Mesendoderm (in vitro differentiated cells): ENCODE measurements at places on chromosomes 5 and 9.

- H3K4me1 ChIP-seq: no peaks in the 10 kb centered on the region
- no peak overlapping the region for H3K4me3 ChIP-seq
- DNase-seq: no peak
- no peak overlapping the region for H3K27ac ChIP-seq
- no peaks in the 10 kb centered on the region for H3K27me3 ChIP-seq
- no peaks in the 10 kb centered on the region for H3K36me3 ChIP-seq
Measured at GRCh38 chr5:170611449-170612090, 107.8 kb downstream of the KCNIP1 start.

DNA sequence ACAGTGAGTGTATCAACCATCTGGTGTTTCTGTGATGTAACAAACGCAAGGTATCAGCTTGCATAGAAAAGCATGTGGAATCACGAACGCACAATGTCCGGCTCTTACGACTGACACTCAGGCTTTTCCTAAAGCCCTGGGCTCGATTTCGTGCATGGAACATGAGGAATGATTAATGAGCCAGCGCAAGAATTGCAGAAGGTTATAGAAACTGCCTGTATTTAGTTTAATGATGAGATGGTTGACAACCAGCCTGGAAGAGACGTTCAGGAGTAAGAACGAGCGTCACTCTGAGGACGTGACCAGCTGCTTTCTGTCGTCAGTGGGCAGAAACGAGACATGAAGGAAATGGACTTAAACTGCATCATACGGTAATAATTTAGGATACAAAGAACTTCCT, 497.6 kb downstream of the IRX1 start:
- no peak for DNase-seq
- H3K36me3 ChIP-seq: no peaks in the 10 kb centered on the region
- H3K4me1 ChIP-seq: no peaks in the 10 kb centered on the region
- H3K27ac ChIP-seq: no peak overlapping the region
- no peak overlapping the region for H3K4me3 ChIP-seq

DNA sequence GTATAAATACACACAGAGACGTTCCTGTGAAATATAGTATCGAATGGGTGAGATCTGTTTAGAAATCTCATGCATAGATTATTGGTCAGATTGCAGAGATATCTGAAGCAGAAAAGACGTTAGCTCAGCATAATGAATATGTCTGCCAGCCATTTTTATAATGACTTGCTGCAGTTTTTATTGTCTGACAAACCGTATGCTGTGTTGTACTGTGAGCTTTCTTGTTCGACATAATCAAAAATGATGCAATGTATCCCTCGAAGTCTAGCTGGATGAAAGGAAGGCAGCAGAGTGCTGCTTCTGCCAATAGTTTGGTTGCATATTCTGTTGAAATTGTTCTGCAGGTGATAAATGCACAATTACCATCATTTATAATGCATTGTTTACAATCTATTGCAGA, 514.9 kb upstream of the ARRDC3 start:
- H3K36me3 ChIP-seq: no peaks in the 10 kb centered on the region
- no peak overlapping the region for H3K27ac ChIP-seq
- no peak overlapping the region for H3K4me3 ChIP-seq
- H3K27me3 ChIP-seq: no peaks in the 10 kb centered on the region
- no peak for DNase-seq

DNA sequence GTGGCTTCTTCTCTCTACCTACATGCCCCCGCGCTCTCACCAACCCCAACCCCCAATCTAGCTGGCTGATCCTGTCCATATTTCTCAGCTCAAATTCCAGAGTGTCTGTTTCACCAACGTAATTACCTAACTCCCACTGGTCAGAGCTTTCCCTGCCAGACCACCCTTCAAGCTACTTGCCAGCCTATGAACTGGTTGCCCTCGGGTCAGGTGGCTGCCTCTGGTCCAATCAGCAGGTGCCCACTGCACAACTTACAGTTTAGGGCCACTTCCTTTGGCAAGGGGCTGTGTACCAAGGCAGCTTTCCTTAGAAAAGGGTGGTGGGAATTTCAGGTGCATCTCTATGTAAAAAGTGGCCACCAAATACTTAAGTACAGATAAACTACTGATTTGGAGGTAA, 92.2 kb upstream of the SLC30A5 start:
- no peaks in the 10 kb centered on the region for H3K36me3 ChIP-seq
- no peaks in the 10 kb centered on the region for H3K4me1 ChIP-seq
- H3K4me3 ChIP-seq: no peak overlapping the region
- no peak for DNase-seq
- H3K27me3 ChIP-seq: no peaks in the 10 kb centered on the region
- no peak overlapping the region for H3K27ac ChIP-seq
